ENCODE measurements at places on chromosomes 4 and X.

GRCh38 chrX:65757943-65758342 is 90.5 kb downstream of the MSN start:
- no peaks in the 10 kb centered on the region for H3K27me3 ChIP-seq
- no peaks in the 10 kb centered on the region for H3K36me3 ChIP-seq
- H3K4me1 ChIP-seq = no peaks in the 10 kb centered on the region
- no peak overlapping the region for H3K4me3 ChIP-seq
- no peak overlapping the region for H3K27ac ChIP-seq

DNA sequence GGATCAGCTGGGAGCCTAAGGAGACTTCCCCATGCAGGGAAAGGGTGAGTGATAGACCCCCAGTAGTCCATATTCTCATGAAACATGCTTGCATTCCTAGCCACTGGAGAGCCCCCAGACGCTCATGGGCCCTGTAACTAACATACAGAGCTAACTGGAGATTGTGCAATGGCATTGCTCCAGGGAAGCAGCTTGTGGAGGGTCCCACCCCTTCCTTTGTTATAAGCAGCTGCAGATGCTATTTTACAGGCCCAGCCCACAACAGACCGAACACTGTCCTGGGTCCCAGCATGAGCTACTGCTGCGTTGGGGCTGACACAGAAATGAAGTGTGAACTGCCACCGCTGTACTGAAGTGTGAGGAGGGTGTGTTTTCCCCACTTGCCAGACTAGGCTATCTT is 1465.7 kb upstream of the DIAPH2 start:
- H3K36me3 ChIP-seq = no peaks in the 10 kb centered on the region
- DNase-seq = no peak
- no peaks in the 10 kb centered on the region for H3K27me3 ChIP-seq
- H3K4me1 ChIP-seq = no peaks in the 10 kb centered on the region

DNA sequence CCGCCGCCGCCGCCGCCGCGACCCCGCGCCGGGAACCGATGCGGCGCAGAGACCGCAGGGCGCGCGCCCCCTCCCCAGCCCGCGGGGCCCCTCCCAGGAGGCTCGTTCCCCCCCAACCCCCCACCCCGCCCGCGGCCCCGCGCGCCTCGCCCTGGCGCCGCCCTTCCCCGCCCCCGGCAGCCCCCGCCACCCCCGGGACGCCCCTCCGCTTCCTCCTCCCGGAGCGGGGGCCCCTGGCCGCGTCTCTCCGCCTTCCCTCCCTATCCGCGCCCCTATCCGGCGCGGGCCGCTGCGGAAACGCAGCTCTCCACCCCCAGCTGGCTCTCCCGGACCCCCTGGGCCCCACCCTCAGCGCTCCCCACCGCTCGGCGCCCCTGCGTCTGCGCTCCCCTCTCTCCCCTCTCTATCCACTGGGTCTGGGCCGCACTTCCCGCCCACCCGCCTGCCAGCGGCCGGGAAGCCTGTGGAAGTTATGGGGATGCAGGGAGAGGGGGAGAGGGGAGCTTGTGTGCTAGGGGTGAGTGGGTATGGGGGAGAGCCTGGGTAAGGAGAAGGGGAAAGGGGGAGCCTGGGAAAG is at the start of gene TMEM271:
Gene TMEM271, minus strand, starts transcription at position 51 of the 577 bp plus-strand sequence. CDS start 233 bp downstream, outside the sequence.
- no peak within 1 kb of the TSS for H3K4me3 ChIP-seq
- H3K27ac ChIP-seq = no peak within 1 kb of the TSS
- H3K36me3 ChIP-seq = no peaks in the 10 kb centered on the region
- H3K4me1 ChIP-seq = no peaks in the 10 kb centered on the region
- H3K27me3 ChIP-seq = peaks cover 6% of the 10 kb centered on the region

- H3K4me3 ChIP-seq = no peak overlapping the region
- H3K36me3 ChIP-seq = no peaks in the 10 kb centered on the region
- H3K27me3 ChIP-seq = no peaks in the 10 kb centered on the region
- DNase-seq = no peak
Observed at GRCh38 chr4:186924723-186925122, 201.1 kb upstream of the FAT1 start.
